ENCODE measurements at places on chromosomes 2 and 18.

GRCh38 chr18:45496741-45497140, 118.5 kb upstream of the SLC14A2 start:
- DNase-seq: no peak

DNA sequence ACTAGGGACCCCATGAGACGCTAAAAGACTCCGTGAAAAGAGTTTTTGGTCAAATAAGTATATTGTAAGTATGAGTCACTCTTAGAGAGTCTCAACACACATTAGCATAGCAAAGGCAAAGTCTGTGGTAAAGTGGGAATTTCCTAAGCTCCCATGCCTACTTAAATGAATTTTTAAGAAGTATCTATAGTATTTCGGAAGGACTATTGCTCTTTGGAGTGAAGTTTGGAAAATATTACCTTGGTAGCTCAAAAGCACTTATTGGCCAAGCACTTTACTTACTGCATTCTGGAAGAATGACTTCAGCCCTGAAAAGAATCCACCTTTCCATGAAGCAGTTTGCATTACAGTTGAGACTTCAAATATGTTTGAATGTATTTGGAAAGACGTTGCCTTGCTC, 57.1 kb downstream of the CAVIN2 start:
- DNase-seq: peak; percentile 71

DNA sequence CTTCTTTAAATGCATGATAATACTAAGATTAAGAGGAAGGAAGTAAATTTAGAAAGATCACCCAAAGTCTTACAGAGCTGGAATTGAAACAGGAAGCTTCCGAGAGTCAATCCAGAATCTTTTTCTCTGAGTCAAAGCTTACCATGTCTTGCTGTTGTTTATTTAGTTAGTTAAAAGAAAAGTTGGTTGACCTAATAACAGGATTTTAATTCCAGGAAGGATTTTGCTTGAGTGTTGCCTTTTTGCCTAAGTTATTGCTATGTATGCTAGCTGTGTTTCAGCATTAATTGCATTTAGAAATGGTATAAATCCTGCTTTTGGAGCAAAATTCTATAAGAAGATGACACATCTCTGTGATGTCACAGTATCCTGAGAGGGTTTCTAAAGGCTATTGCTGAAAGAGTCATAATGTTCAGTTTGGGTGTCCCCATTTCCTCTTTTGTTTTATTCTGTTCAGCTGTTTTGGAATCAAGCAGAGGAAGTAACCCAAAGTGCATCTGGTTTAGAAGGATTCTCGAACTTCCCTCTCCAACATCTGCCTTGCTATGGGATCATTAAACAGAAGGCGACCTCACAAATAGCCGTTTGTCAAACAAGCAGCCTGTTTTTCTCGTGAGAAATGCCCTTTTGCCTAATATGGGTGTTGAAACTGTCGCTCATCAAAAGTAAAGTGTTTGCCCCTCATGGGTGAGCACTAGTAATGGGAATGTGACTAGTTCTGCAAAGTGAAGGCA, 271.5 kb upstream of the MMADHC start:
- peak; percentile 75 for DNase-seq

DNA sequence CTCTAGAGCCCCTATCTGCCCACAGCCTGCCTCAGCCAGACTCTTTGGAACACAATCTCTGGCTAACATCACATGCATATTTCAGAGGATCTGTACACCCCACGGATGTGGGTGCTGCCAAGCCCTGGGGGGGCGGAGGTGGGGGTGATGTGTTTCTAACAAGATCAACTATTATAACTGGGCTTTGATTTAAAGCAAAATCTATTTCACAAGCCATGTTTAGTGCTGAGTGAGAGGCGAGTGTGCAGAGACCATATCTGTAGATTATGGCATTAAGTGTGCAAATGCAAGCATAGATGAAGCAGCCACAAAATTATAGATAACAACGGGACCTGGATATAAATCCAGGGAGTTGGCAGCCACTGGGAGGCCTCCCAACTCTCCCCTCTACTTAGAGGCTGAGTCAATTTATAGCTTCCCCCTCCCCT, 135.8 kb upstream of the SMAD2 start:
- DNase-seq: no peak

DNA sequence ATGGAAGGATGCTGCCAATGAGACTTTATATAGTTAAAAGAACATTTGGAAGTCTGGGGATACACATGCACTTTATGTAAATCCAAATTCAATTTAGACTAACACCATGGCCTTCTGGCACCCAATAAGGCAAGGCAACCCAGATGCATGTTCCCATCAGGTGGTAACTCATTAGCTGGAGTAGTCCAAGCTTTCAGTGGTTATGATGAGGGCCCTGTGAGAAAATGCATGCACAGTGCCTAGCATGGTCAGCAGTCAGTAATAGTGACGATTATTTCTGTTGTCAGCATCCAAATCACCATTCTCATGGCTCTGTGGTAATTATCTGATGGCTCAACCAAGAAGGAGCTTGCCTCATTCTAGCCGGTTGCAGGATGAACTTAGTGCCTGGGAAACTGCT, 70.3 kb upstream of the CTLA4 start:
- DNase-seq: no peak

GRCh38 chr2:197349699-197350098, 39.1 kb upstream of the ANKRD44 start:
- DNase-seq: no peak

GRCh38 chr18:31203096-31203793, 40.6 kb upstream of the DSC1 start:
- DNase-seq: no peak

DNA sequence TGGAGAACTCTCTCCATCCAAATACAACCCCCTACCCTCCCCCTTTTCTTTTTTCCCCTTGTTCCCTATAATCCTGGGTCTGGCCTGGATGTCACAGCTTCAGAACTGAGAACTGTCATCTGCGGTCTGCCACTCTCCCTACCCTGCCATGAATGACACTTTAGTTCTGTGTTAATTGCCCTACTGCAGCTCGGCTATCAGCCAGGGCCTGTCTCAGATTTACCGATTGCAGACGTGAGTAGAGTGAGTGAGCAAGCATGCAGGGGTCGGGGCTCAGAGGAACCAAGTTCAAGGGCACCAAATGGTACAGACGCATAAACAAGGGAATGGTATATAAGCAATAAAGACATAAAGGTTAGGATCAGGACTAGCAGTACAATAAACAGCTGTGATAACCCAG, 967.8 kb downstream of the BCL11A start:
- DNase-seq: no peak

GRCh38 chr18:51514128-51514527, 316.6 kb upstream of the MEX3C start:
- no peak for DNase-seq

GRCh38 chr18:36661999-36662398, 166.8 kb downstream of the TPGS2 start:
- peak; percentile 28 for DNase-seq

- DNase-seq: no peak
Measured at GRCh38 chr18:47601581-47602272, 328.7 kb downstream of the SMAD2 start.

- DNase-seq: no peak
Measured at GRCh38 chr2:126963390-126963789, 64.7 kb downstream of the TEX51 start.

DNA sequence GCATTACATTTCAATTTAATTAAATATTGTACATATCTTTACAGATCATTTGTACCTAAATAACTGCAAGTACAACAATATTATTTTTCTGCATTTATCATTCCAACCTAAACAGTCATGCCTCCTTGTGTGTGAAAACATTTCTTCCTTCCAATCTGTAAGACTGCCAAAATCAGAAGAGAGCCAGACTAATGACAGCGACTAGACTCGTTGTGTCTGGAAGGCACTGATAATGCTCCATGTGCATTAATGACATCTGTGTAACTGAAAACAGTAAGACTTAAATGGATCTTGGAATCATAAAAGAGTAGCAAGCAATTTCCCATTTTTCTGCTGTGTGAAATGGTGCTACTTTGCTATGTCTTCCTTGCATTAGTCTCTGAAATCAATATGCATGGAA, 278.0 kb upstream of the DSEL start:
- peak; percentile 51 for DNase-seq

GRCh38 chr2:120453635-120453998, 107.7 kb downstream of the INHBB start:
- DNase-seq: peak; percentile 71

DNA sequence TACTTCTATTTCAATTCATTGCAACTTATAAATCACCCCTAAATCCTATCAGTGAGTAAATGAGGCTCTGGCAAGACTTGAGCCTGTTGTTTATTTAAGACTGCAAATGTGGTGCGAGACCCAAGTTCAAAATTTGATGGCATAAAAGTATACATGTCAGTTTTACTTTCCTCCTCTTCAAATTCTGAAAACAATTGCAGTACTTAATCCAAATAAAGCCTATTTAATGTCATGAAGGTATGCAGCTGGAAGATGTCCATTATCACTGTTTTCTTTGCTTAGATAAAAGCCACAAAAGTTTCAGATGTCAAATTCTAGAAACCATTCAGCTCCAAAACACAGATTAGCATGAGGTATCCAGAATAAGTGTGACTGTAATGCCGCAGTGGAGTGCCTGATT, 3.3 kb downstream of the APCDD1 start:
- DNase-seq: peak; percentile 24

DNA sequence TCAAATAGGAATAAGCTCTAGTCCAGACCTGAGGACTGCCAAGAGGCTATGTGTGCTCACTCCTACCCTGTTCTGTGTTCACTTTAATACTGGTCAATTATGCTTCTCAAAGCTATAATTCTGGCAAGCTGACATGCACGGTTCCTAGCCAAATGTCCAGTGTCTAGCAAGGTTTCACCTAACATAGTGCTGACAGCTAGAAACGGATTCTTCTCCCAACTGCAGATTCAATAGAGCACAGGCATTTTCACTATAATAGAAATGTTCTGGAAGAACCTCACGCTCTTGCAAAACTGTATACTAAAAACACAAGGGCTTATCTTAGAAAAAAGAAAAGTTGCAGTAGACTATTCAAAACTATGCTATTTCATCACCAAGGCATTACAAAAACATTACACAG, 45.1 kb downstream of the HDAC4 start:
- peak; percentile 35 for DNase-seq

DNA sequence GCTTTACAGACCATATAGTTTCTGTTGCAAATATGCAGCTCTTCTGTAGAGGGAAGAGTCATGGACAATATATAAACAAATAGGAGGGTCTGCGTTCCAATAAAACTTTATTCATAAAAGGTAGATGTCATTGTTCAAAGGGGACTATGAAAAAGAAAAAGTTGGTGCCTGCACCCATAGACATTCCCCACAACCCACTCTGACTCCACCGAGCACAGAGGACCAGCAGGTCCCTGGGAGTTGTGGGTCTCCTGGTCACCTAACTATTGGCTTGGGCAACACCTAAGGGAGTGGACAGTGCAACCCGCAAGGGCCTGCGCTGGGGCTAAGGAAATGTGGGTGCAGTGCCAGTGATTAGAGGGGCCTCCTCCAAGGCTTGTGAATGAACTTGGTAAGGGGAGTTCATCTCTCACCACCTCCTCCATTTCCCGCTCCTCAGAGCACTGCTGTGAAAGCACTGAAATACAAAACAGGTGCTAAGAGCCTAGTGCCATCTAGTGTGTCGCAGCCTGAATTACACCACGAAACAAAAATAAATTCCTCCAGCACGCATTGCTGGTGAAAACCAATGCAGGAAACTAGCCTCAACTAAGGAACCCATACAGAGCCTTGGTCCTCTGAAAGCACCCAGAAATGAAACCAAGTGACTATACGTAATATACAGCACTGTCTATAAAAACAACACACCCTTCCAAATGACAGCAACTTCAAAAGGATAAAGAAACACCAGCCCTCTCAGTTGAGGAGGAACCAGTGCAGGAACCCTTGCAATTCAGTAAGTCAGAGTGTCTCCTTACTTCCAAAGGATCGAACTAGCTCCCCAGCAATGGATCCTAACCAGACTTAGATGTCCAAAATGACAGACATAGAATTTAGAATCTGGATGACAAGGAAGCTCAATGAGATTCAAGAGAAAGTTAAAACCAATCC, 166.6 kb downstream of the RNF144A start:
- DNase-seq: peak; percentile 25

DNA sequence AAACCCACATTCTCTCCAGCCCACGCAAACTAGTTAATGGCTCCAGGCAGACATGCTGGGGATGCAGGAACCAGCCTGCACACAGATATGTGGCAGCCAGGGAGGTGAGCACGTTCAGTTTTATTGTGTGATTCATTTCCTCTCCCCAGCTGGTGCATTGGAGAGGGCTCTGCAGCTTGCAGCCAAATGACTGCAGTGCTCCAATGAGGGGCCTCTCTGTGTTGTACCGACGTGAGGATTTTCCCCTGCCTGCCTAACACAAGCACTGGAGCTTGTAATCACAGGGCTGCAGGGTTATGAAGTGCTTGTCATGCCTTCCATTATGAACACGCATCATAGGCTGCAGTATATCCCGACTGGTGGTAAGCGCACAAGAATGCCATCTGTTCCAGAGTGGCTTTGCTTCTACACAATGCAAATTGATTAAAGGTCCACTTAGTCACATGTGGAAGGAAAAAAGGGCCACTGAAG, 92.3 kb upstream of the THUMPD2 start:
- DNase-seq: peak; percentile 90

DNA sequence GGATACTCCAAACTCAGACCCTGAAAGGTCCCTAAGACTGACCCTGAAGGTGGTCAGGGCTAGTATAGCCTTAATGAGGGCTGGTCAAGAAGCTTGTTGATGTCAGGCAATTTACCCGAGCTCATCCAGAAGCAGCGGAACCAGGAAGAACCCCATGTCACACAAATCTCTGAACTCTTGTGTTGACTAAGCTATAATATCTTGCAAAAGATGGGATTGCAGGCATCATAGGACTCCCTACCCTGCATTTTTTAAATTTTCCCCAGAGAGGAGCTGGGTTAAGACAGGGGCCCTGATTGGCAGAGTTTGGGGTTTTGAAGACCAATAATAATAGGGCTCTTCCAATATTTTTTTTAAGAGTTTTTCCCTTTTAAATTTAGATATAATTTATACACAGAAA, 2.0 kb upstream of the PLEKHB2 start:
- no peak for DNase-seq

GRCh38 chr2:236627193-236627592, 57.6 kb downstream of the ACKR3 start:
- no peak for DNase-seq
